ENCODE measurements at places on chromosomes 16 and 17.
A peak's percentile ranks its signal among the peaks of the same experiment; 100 is the strongest.

DNA sequence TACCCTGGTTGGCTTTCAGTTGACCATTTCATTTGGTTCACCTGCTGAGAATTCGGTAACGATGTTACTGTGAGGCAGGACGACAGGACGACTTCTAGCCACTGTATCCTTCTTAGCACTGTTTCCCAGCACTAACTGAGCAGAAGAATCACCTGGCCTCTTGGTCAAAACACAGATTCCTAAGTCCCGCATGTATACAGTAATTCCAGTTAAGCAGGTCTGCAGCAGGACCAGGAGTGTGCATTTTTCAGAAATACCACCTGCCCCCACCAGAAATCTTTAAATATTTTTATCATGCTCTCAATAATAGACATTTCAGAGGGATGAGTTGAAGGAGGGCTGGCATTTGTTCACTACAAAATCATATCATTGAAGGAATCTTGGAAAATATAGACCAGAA, 22.6 kb downstream of the RSL1D1 start:
- no peak for DNase-seq

- no peak for DNase-seq
These were observed 114.5 kb upstream of the METRNL start for GRCh38 chr17:82964851-82965341.

DNA sequence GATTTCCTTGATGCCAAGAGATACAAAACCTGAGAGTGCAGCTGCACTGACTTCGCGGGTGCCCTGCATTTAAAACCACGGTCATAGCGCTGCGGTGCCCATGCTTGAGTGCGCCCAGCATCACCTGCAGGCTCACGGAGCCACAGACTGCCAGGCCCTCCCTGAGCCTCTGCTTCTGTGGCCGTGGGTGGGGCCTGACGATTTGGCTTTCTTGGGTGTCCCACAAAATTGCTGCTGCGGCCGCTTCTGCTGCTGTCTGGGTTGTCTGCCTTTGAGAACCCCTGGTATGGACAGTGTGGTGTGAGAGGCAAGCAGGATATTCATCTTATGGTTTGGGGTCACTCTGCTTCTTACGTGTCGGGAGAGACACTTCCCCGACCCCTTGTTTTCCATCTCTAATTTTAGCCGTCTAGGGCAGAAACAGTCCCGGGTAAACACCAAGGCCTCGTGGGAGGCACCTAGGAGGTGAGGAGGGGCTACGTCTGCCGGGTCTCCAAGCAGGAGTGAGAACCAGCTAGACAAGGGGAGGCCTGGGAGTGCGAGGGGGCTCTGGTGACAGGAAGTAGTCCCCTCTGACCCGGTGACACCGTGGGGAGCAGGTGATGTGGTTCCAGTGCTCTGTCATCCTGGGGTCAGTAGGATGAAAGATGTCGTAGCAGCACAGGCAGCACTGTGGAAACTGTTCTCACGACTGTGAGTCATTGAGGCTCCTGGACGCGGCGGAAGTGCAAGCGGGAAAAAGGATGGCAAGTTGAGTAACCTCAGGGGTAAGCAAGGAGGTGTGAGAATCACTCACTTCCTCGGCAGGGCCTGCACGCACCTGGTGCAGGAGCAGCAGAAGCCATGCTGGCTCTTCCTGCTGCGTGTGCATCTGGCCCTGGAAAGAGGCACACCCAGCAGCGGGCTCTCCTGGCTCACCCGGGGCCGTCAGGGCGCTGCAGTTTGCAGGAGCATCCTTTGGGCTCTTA, 176.3 kb downstream of the RPTOR start:
- DNase-seq = peak; percentile 62

GRCh38 chr17:62987136-62987535, 21.1 kb downstream of the TANC2 start:
- no peak for DNase-seq

- DNase-seq = no peak
These were observed 50.0 kb downstream of the NUP93 start for GRCh38 chr16:56779906-56780305.

DNA sequence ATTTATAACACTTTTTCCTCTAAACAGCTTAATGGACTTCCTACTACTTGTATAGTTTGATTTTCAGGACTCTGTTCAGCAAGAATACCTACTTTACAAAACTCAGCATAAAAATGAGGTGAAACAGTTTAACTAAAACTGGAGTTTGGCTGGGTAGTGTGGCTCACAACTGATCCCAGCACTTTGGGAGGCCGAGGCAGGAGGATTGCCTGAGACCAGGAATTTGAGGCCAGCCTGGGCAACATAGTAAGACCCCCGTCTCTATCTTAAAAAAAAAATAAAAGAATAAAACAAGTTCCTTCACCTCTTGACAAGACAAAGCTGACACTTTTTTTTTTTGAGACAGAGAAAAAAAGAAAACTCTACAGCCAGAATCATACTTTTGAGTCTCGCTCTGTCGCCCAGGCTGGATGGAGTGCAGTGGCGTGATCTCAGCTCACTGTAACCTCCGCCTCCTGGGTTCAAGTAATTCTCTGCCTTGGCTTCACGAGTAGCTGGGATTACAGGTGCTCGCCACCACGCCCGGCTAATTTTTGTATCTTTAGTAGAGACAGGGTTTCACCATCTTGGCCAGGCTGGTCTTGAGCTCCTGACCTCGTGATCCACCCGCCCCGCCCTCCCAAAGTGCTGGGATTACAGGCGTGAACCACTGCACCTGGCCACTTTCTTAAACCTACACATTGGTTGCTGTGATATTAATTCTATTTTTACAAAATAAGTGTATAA, 2.6 kb downstream of the PDF start:
- no peak for DNase-seq

DNA sequence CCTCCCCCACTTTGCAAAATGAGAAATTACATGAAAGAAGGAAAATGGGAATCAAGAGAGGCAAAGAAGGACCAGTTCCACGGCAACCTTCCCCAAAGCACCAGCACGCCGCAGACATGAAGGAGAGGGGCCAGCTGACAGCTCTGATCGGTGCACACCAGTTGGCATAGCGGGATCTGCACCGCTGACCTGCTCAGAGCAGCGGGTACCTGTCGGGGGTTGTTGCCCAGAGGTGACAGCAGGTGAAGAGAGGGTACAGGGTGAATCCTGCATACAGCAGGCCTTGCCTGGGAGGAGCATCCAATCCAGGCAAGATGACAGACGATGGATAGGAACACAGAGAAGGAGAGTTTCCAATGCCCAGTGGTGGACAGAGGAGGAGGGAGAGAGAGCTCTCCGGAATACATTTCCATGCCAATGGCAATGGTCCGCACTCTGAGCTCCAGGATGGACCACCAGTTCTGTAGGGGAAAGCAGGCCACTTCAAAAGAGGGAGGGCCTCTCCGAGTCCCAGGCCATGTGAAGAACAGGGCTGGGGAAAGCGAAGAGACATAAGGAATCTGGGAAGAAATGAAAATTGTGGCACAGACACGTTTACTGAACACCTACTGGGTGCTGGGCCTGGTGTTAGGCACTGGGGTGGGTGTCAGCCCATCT, 24.0 kb downstream of the CEP295NL start:
- DNase-seq = no peak

- no peak for DNase-seq
These were observed 2.4 kb downstream of the CACNG4 start for GRCh38 chr17:66966704-66967418.

DNA sequence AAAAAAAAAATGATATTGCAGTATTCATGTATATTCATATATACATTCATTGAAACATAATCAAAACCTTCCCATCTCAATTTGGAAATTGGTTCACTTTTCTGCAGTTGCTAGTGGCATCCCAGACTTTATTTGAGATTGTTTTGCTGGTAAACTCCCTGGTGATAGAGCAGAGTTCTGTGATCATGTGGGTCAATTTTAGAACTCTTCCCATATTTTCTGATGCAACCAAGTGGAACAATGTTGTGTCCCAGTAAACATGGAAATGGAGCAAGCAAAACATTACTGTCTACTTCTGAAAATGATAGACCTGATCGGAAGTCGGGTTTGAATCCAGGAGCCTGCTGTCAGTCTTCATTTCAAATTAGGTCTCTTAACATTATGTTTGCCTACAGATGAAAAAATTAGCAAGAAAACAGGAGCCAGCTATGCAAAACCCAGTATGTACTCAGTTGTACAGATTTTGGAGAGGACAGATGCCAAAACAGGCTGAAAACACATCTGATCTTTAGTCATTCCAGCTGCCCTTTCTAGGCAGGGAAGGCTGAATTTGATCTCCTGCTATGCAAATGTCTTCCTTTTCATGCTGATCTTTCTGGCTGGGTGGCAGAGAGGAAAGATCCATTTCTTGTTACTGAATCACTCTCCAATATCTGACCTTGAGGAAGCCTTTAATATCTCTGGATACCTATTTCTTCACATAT, 786.6 kb upstream of the SOX9 start:
- no peak for DNase-seq

GRCh38 chr17:1471911-1472821, 16.1 kb upstream of the CRK start:
- no peak for DNase-seq

- no peak for DNase-seq
These were observed 11.9 kb downstream of the TOX3 start for GRCh38 chr16:52535076-52535475.

DNA sequence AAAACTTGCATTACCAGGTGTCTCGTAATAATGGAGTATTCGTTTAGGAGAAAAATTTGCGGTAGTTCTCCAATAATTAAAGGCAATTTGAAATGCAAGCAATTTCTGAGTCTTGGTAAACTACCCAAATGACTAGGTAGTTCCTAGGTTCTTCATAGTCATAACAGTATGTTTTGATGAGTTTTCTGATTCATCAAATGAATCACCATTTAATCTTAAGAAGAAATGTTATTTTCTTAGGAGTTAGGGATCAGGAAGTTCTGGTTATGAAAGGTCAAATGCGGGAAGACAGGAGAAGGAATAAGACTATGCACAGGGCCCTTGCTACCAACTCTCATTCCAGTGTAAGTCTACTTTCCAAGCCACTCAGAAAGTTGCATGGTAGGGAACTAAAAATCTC, 221.5 kb upstream of the SOX9 start:
- peak; percentile 8 for DNase-seq

DNA sequence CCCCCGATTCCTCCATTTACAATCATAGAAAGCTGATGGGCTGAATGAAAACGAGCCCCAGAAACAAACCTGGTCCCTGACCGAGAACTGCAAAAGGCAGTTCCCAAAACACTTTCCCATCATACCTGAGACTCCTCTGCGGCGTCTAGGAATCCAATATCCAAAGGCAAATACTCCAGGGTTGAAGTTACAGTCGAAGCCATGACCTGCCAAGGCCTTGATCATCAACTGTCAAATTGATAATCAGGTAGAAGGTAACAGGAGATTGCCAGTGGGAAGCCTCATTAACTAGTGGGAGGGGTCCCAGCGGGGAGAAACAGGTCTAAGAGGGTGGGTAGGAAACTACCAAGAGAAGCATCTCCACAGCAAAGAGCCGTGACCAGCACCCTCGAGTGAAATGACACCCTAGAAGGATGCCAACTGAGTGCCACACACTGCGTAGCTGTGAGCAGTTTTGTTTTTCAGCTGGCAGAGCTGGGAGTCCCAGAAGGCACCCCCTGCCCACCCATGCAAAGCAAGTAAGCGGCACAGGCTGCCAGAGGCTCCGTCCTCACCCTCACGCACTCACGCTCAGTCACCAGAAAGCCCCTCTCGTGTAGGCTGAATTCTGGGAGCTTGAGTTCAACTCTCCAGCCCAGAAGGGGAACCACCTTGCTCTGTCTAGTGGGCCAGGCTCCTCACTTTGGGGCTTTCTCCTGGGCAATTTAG, 146.1 kb downstream of the GAS7 start:
- no peak for DNase-seq

DNA sequence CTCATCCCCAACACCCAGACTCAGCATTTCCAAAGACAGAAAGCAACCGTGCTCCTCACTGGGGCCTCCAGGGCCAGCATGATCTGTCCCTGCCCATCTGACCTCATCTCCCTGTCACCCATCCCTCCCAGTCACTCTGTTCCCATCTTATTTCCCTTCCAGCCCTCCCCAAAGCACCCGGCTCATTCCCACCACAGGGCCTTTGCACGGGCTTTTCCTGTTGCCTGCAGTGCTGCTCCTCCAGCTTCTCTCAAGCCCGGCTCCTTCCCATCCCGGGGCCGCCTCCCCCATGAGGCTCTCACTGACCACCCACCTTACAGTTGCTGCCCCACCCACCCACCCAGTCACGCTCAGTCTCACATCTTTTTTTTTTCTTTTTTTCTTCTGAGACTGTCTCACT, 54.8 kb downstream of the RMI2 start:
- no peak for DNase-seq

DNA sequence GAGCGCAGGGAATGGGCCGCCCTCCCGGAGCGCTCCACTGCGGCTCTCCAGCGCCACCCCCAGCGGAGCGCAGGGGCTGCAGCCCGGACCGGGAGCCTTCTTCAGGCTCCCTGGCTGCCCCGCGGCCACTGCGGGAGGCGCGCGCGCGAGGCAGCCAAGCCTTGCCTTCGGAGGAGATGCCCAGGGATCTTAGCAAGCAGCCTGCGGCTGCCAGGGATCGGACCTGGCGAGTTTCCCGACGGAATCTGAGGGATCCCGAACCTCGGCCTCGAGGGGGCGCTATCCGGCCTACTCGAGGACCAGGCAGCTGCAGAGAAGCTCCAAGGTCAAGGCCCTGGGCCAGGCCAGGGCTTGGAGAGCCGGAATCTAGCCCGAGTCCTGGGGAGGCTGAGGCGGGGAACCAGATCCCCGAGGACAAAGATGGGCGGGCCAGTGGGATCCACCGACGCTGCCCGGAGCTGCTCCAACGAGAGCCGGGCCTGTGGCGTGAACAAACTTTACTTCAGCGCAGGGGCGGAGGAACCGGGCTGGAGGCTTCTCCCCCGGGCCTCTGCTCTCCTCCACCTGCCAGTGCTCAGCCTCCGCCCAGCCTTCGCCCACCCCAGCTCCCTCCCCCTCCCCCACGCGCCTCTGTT, at the start of gene IRX6:
IRX6 (plus strand) TSS at position 567 of the 635 bp plus-strand sequence. CDS start 889 bp downstream, outside the sequence.
- DNase-seq = no peak

DNA sequence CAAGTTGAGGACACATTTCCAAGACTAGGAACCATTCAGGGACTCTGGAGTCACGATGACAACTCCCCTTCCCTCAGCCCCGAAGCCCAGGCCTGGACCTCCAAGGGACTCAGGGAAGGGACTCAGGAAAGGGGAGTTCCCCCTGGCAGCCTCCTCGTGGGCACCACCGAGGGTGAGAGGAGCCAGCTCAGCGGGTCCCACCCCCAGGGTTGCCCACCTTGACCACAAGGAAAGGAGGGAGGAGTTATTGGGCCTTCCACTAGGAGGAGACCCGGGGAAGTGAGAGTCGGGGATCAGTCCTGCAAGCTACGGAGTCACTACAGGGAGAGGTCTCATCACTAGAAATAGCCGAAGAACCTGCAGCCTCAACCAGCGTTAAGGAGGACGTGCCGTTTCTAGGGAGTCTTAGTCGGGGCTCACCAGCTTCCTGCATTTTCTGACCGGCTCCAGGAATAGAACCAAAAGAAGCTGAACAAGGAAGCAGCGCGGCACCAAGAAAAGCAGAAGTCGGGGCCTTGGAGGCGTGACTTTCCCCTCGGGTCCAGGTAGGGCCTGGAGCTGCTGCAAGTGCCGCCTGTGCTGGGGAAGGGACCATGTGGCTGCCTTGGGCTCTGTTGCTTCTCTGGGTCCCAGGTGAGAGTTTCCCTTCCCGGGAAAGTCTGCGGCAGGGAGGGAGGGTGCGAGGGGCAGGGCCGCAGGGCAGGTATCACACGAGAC, at the start of gene CD300A:
CD300A (plus strand) TSS at position 524 of the 717 bp plus-strand sequence; CDS start at position 594, 70 bp downstream.
- DNase-seq = no peak
